ENCODE measurements at places on chromosomes 6 and 20. TPM values are rescaled to one million over a fixed set of nuclear protein-coding genes. Genes with fewer than 3 reads are reported as not detected.
A peak's percentile ranks its signal among the peaks of the same experiment; 100 is the strongest.

The LGSN gene
- total RNA-seq: not detected

The SLC12A5 gene
- 2.4 TPM for total RNA-seq

GRCh38 chr6:2047855-2048254 lies 197.6 kb downstream of the GMDS start:
- no peaks in the 10 kb centered on the region for H3K4me1 ChIP-seq
- H3K4me3 ChIP-seq: no peak overlapping the region
- no peaks in the 10 kb centered on the region for H3K36me3 ChIP-seq
- H3K27ac ChIP-seq: no peak overlapping the region
- no peak for DNase-seq

GRCh38 chr6:21586740-21587178 lies 6.8 kb upstream of the SOX4 start:
- H3K36me3 ChIP-seq: no peaks in the 10 kb centered on the region
- no peak overlapping the region for H3K27ac ChIP-seq
- peak overlapping the region; percentile 56 for H3K4me3 ChIP-seq

- no peak overlapping the region for H3K27ac ChIP-seq
- H3K4me3 ChIP-seq: no peak overlapping the region
- H3K36me3 ChIP-seq: no peaks in the 10 kb centered on the region
- no peaks in the 10 kb centered on the region for H3K27me3 ChIP-seq
- no peak for DNase-seq
Measured at GRCh38 chr6:98146656-98147055, 687.7 kb upstream of the POU3F2 start.

Measured in aorta (tissue), 5 donors.